ENCODE measurements at places on chromosomes 2 and 18.

- no peak for DNase-seq
These were observed 134.9 kb downstream of the NDUFA10 start for GRCh38 chr2:239890206-239890746.

- DNase-seq: no peak
These were observed 371.8 kb upstream of the SALL3 start for GRCh38 chr18:78607784-78608183.

DNA sequence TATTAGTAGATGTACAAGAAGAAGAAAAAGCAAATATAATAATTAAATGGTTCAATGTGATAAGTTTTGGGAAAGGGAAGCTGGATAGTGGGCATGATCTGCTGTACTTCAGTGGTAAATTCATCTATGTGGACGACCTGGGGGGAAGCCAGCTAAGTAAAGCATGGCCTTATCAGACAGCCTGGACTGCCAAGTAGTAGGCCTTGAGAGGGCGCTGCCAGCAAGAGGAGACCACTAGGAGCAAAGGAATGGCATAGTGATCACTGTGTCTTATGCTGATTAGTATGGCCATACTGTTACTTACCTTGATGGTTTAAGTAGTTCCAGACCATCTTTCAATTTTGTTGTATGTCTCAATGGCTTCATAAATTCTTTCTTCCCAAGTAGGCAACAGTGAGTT lies 287.6 kb downstream of the SETBP1 start:
- DNase-seq: no peak

GRCh38 chr2:74290466-74291217 lies 52.6 kb downstream of the SLC4A5 start:
- no peak for DNase-seq

DNA sequence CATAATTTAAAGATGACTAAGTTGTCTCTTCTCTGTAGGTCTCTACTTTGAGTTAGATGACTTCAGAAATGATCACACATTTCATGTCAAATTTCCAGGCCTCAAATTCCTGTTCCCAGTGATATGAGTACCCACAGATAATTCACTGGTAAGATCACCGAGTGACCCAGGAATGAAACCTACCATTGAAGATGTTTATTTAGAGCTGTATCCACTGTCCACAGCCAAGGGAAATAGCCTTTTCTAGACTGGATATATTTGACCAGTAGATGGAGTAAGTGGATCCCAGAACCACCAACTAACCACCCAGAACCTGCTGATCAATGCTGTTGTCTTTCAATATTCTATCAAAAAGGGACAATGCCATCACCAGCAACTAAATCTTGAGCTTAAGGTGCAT lies 238.8 kb downstream of the SLC8A1 start:
- DNase-seq: no peak

GRCh38 chr2:19801367-19802080 lies 100.3 kb downstream of the TTC32 start:
- DNase-seq: no peak

DNA sequence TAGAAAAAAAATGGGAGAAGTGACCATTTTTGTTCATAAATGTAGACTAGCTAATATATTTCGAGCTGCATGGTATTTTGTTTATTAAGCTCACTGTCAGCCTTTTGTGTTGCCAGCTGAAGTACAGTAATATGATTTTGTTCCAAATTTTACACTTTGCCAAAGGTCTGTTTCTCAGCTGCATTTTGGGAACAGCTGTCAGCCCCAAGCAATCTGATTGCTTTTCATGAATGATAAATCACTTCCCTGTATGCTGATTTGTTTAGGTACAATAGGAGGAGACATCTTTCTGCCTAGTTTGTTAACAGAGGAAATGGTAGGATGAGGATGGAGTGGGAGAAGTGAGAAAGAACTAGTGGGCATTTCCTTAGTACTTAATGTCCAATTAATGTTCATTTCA lies 79.3 kb downstream of the NABP1 start:
- no peak for DNase-seq

GRCh38 chr2:24816404-24816803 lies 23.2 kb downstream of the CENPO start:
- no peak for DNase-seq

DNA sequence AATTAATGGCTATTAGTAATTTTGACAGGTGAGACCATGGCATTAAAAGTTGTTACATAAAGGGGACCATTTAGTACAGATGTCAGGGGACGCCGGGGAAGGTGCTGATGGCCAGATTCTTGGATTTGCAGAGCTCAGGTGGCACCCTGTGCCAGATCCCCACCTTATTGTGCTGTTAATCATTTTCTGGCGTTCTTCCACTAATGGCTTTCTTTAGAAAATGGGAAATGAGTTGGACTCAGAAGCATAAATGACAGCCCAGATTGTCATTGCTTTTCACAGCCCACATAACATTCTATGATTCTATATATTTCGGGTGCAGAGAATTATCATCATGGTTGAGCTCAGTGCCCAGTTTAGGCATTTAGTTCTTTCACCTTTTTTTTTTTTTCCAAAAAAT lies 257.2 kb upstream of the TCF4 start:
- no peak for DNase-seq

- DNase-seq: no peak
These were observed 105.0 kb upstream of the FSIP2 start for GRCh38 chr2:185633621-185634020.

All from DMS79 (cell line).